ENCODE measurements at places on chromosomes 7 and 10.

GRCh38 chr7:51313738-51314425 is 2.7 kb downstream of the COBL start:
- no peak for DNase-seq

GRCh38 chr7:115477193-115477651 is 553.3 kb downstream of the TFEC start:
- DNase-seq = no peak

- no peak for DNase-seq
Observed at GRCh38 chr10:68251625-68252495, 19.9 kb upstream of the ATOH7 start.

DNA sequence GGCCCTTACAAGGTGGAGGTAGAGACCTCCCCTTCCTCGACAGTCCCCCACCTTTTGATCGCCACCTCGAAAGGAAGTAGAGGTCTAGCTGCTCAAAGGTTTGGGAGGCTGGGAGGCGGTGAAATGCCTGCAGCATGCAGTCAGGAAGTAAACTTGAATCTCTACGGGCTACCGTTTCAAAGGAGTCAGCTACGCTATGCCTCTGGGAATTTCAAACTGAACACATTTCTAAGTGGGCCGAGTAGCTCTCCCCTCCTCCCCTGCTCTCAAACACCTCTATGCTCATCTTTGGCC is 68.0 kb downstream of the CXCL12 start:
- DNase-seq = no peak

DNA sequence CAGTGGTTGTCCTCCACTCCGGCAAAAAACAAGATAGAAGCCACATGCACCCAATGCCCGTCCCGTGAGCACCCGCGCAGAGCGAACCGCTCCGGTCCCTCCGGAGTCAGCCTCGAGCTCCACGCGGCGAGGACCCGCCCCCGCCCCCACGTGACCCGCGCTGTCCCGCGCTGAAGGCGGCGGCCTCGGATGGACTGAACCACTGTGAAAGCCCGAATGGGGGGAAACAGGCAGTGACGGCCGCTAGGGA is 766 bp upstream of the EIF3B start:
- DNase-seq = peak; percentile 78
